H4 (cell line): ENCODE measurements at places on chromosomes 7 and 10. TPM values are rescaled to one million over a fixed set of nuclear protein-coding genes. Genes with fewer than 3 reads are reported as not detected.

GRCh38 chr10:13238271-13239077 is 4.3 kb upstream of the UCMA start:
- no peak for DNase-seq

GRCh38 chr10:71040343-71040742 is 152.0 kb upstream of the PCBD1 start:
- no peak for DNase-seq

DNA sequence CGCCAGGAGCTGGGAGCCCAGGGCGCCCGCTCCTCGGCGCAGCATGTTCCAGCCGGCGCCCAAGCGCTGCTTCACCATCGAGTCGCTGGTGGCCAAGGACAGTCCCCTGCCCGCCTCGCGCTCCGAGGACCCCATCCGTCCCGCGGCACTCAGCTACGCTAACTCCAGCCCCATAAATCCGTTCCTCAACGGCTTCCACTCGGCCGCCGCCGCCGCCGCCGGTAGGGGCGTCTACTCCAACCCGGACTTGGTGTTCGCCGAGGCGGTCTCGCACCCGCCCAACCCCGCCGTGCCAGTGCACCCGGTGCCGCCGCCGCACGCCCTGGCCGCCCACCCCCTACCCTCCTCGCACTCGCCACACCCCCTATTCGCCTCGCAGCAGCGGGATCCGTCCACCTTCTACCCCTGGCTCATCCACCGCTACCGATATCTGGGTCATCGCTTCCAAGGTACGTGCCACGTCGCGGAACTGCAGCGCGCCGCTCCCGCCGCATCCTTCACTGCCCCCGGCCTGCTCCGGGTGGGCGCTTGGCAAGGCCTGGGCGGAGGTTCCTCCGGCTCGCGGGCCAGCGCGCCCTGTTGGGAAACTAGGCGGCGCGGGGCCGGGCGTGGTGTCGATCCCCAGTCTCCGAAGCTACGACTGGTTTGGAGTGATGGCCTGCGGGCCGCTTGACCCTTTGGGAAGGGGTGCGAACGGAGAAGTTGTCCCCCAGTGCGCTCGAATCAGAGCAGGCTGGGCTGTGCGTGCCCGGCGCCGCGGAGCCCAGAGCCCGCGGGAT is 868 bp downstream of the EMX2 start:
- peak; percentile 21 for DNase-seq

- DNase-seq: no peak
Observed at GRCh38 chr7:78260826-78261225, 462.3 kb downstream of the PHTF2 start.

The TUBB8 gene
- not detected in 2 replicates for total RNA-seq

The UTF1 gene
- not detected in 2 replicates for total RNA-seq

GRCh38 chr7:105429746-105430612 is 41.3 kb upstream of the SRPK2 start:
- DNase-seq: peak; percentile 46

- no peak for DNase-seq
Observed at GRCh38 chr7:66826649-66827048, 86.1 kb downstream of the RABGEF1 start.

- peak; percentile 84 for DNase-seq
Observed at GRCh38 chr7:1193593-1194424, 33.8 kb upstream of the ZFAND2A start.
